AML-193 (cell line): ENCODE measurements at places on chromosomes 11 and 22.

GRCh38 chr11:62501432-62501891 is 45.1 kb downstream of the AHNAK start:
- no peak for DNase-seq

GRCh38 chr11:94030059-94030458 is 8.9 kb downstream of the HEPHL1 start:
- no peak for DNase-seq

DNA sequence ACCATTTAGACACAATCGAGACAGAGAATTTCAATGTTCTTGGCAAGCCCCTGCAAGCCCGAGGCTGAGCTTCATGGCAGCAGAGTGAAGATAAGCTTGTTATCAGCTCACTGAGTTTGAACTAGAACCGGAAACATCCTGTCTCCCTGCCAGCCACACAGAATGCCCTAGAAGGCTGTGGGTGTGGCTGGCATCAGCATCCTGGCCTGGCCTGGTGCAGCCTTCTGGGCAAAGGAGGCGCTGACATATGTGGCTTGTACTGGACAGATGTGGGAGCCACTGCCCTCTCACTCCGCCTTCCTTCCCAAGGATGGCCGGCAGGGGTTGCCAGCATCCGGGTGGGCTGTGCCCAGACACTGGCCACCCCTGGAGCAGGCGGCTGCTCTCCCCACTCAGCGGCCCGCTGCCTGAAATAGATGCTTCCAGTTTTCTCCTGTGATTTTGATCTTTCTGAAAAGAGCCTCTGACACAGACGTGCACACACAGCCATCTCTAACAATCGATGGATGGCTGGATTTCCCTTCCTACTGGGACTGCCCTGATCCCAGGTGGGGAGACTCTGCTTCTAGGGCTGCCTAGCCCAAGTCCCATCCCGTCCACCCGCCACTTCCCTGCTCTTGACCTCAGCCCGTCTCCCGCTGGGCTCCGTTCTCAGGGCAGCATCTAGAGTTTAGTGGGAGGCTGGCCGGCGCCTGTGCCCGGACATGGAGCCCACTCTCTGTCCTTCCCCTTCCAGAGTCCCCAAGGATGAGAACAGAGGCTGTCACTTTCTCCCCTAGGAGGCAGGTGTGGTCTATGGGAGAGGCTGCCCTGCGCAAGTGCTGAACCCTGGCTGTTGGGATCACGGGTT is 149.7 kb downstream of the CTTN start:
- no peak for DNase-seq

DNA sequence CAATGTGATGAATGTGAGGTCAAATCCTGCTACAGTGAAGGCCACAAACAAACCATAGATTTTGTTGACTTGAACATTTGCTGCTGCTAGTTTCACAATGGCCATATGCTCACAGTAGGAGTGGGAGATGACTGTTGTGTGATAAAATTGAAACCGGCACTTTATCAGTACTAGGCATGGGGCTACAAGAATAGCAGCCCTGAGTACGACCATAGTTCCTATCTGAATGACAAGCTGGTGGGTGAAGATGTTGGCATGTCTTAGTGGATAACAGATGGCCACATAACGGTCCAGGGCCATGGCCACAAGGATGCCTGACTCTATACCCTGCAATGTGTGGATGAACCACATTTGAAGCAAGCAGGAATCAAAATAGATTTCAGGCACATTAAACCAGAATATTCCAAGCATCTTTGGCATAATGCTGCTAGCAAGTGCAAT is 2.8 kb downstream of the OR52A1 start:
- no peak for DNase-seq

- DNase-seq: peak; percentile 72
Measured at GRCh38 chr11:72119198-72119597, 6.7 kb upstream of the ANAPC15 start.
